ENCODE measurements at places on chromosomes 6 and 20.

GRCh38 chr6:156434795-156435190 is 342.4 kb upstream of the ARID1B start:
- no peak for DNase-seq

- DNase-seq: no peak
These were observed 10.9 kb downstream of the ZNF217 start for GRCh38 chr20:53582574-53583351.

DNA sequence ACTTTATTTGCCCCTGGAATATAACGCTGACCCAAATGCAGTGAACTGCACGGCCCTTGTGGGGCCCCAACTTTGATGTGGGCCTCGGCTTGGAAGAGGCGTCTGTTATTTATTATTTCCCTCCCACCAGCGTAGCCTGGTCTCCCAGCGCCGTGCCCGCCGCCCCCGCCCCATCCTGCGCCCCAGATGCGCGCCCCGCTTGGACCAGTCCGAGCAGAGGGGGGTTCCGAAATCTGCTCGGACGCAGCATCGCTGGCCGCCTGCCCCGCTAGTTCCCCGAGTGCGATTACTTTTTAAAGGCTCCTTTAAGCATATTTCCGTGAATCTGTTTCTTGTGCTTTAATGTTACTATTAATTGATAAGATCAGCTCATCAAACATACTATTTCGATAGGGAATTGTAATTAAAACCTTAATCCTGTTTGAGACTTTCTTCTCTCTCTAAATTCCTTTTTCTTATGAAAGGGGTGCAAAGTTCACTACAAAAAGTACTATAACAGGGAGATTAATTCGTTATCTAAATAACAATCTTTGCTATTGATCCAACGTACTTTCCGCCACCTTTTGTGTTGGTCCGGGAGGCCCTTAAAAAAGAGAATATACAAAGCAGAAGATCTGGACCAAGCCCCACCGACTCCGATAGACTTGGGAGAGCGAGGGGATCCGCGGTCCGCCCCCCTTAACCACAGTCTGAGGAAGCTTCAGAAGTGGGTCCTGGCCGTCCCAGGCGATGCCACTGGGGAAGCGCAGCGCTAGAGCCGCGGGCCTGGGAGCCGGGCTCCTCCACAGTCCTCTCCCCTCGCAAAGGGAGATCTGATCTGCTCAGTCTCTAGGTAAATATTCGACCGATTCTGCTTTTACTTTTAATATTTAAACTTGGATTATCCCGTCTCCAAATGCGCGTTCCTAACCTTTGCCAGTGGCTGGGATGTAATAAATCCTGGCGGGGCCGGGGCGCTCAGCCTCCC is 10.2 kb downstream of the POU3F2 start:
- DNase-seq: no peak

GRCh38 chr20:17961587-17961940 is 7.0 kb downstream of the SNX5 start:
- no peak for DNase-seq

DNA sequence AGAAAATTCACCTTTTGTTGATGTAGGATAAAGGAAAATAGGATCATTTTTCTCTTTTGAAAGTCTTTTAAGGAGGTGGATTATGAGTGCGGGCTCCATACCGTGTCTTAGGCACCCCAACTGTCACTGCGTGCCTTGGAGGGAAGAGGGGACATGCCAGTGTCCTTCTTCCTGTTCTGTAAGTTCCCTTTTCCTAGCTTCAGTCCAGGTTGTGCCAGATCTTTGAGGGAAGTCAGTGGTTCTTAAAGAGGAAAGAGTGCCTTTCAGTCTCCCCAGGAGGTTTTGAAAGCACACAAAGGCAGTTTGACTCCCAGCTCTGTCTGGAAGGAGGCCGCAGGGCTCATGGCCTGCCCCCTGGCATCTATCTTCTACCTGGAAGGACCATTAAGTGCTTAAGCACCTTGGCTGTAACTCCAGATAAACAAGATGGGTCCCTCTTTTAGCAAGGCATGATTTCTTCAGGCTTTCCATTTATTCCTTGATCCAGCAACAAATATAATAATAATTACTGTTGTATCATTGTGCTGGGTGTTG is 13.0 kb downstream of the EFCAB8 start:
- no peak for DNase-seq

DNA sequence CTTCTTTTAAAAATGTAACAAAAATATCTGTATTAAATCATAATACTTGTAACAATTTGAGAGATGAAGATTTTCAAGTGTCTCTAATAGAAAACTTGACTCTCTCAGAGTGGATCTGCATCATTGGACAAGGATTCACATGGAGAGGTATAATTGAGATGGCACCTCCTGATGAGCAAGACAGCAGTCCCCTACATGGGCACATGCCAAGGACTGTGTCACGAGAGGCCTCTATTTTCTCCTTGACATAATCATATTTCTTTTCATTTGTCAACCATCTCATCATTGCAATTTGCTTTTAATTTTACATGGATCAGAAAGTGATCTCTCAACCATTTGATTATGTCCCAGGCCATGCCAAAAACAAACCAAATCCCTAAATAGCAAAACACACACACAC is 206.8 kb upstream of the THEMIS start:
- no peak for DNase-seq

GRCh38 chr6:90294989-90295853 is 1.4 kb downstream of the BACH2 start:
- DNase-seq: no peak

- DNase-seq: no peak
These were observed 66.0 kb downstream of the BACH2 start for GRCh38 chr6:90230548-90231215.

- no peak for DNase-seq
These were observed 49.7 kb upstream of the STK35 start for GRCh38 chr20:2051946-2052345.

GRCh38 chr6:93398723-93399122 is 20.6 kb downstream of the EPHA7 start:
- DNase-seq: no peak

GRCh38 chr6:138681627-138682026 is 91.9 kb upstream of the CCDC28A start:
- DNase-seq: no peak

DNA sequence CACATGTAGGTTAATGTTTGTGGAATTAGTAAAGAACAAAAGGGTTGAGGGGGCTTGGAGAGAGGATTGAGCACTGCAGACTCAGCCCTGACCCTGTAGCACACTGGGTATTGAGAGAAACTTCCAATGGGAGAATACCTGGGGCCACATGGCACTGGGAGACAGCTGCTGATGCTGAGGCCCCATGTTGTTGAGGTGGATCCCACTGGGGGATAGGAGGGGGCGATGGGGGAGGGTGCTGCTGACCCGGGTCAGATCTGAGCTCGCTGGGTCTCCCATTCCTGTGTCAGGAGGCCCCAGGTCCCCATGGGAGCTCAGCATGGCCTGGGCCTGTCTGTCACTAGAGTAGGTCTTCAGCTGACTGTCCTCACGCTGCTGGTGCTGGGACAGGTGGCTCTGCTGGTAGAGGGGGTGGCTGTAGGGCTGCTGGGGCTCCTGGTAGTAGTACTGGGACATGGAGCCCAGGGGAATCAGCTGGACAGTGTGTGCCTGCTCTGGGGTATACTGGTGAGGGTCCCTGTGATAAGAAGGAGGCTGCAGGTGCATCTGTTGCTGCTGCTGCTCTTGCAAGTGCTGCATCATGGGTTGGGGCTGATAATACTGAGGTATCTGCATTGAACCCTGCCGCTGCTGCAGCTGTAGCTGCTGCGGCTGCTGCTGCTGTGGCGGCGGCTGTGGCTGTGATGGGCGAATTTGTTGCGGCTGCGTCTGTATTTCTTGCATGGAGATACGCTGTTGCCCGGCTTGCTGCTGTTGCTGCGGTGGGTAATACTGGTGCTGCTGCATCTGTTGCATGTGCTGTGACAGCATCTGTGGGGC is 50.6 kb upstream of the MRPS10 start:
- no peak for DNase-seq

DNA sequence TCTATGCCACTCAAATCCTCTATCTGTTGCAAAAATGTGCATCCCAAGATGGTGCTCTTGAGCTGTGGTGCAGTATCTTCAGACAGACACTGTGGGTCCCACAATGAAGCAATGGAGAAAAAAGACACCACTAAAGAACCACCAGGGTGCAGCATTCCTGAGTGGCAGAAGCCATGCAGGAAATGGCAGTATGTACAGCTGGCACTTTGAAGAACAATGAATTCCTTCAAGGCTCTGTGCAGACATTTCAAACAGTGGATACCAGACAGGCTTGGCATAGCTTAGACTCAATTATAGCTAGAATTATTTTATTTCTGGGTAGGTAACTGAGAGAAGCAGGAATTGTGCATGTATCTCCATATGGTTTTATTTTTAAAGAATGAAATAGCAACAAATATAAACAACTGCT is 24.0 kb upstream of the HDAC2 start:
- DNase-seq: no peak

All from breast epithelium (tissue), 4 donors.